ENCODE measurements at places on chromosomes 3 and 15.
A peak's percentile ranks its signal among the peaks of the same experiment; 100 is the strongest.

GRCh38 chr3:141123677-141124410, 72.7 kb downstream of the SPSB4 start:
- no peak overlapping the region for H3K27ac ChIP-seq
- peak; percentile 38 for DNase-seq
- H3K4me1 ChIP-seq, result peaks cover 49% of the 10 kb centered on the region
- H3K36me3 ChIP-seq, result no peaks in the 10 kb centered on the region

DNA sequence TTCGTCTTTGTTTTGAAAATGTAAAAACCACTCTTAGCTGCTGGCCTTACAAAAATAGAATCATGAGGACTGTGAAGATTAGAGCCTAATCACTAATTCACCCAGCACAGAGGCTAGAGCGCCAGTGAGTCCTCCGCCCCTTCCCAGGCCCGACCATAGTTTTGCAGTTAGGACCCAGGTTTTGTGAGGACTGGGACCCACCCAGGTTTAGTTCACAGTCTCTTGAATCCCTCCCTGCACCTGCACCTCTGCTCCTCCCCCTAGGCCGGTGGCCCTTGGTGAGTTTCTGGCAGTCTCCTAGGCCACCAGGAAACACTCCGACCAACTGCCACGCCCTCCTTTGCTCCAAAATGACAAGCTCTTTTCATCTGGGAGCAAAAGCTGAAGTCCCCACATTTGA, 136.0 kb upstream of the CCDC54 start:
- no peaks in the 10 kb centered on the region for H3K27me3 ChIP-seq
- H3K36me3 ChIP-seq, result no peaks in the 10 kb centered on the region
- peaks cover 9% of the 10 kb centered on the region for H3K4me1 ChIP-seq

- H3K4me3 ChIP-seq, result no peak overlapping the region
- no peak overlapping the region for H3K27ac ChIP-seq
- peaks cover 5% of the 10 kb centered on the region for H3K4me1 ChIP-seq
Measured at GRCh38 chr3:65785065-65785645, 253.6 kb downstream of the MAGI1 start.

- H3K27me3 ChIP-seq, result no peaks in the 10 kb centered on the region
- no peak overlapping the region for H3K27ac ChIP-seq
- peaks cover 52% of the 10 kb centered on the region for H3K4me1 ChIP-seq
- DNase-seq, result no peak
- no peaks in the 10 kb centered on the region for H3K36me3 ChIP-seq
- no peak overlapping the region for H3K4me3 ChIP-seq
Measured at GRCh38 chr3:11606090-11606784, 37.5 kb downstream of the VGLL4 start.

- H3K27ac ChIP-seq, result no peak overlapping the region
- H3K4me3 ChIP-seq, result no peak overlapping the region
- no peaks in the 10 kb centered on the region for H3K27me3 ChIP-seq
- H3K4me1 ChIP-seq, result peaks cover 7% of the 10 kb centered on the region
Measured at GRCh38 chr3:28286595-28286994, 45.2 kb downstream of the CMC1 start.

DNA sequence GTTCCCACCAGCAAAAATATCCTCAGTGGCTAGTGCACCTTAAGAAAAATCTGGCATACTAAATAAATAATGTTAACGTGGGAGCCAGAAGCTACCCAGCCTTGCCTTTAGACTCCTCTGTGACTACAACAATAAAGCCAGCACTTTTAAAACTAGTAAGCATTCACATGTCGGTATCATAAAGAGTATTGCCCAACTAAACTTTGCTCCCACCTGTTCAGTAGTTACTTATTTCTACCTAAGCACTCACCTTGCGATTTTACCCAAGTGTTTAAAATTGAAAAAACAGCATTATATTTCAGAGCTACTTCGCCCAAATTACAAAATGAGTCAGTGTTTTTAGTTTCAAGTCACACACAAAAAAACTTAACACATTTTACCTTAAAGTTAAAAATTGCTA, 12.8 kb downstream of the ALDH1L1 start:
- peaks cover 22% of the 10 kb centered on the region for H3K4me1 ChIP-seq
- DNase-seq, result no peak
- peak overlapping the region; percentile 42 for H3K27ac ChIP-seq
- no peaks in the 10 kb centered on the region for H3K27me3 ChIP-seq
- H3K36me3 ChIP-seq, result no peaks in the 10 kb centered on the region
- H3K4me3 ChIP-seq, result no peak overlapping the region

DNA sequence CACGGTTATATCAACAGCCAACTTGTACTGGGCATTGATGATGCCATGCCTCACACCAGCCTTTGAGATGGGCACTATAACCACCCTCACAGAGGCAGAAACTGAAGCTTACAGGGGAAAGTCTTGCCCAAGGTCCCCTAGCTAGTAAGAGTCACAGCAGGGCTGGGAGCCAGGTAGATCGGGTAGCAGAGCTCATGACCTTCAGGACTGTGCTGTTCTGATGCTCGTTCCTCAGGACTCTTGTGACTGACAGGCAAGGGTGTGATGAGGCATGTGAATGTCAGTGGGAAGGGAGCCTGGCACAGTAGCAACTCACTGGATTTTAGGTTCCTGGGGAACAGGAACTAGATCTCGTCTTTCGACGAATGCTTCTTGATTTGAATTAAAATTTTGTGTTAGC, 65.7 kb downstream of the RLBP1 start:
- peaks cover 10% of the 10 kb centered on the region for H3K36me3 ChIP-seq
- no peak overlapping the region for H3K4me3 ChIP-seq
- peaks cover 13% of the 10 kb centered on the region for H3K4me1 ChIP-seq
- no peaks in the 10 kb centered on the region for H3K27me3 ChIP-seq

DNA sequence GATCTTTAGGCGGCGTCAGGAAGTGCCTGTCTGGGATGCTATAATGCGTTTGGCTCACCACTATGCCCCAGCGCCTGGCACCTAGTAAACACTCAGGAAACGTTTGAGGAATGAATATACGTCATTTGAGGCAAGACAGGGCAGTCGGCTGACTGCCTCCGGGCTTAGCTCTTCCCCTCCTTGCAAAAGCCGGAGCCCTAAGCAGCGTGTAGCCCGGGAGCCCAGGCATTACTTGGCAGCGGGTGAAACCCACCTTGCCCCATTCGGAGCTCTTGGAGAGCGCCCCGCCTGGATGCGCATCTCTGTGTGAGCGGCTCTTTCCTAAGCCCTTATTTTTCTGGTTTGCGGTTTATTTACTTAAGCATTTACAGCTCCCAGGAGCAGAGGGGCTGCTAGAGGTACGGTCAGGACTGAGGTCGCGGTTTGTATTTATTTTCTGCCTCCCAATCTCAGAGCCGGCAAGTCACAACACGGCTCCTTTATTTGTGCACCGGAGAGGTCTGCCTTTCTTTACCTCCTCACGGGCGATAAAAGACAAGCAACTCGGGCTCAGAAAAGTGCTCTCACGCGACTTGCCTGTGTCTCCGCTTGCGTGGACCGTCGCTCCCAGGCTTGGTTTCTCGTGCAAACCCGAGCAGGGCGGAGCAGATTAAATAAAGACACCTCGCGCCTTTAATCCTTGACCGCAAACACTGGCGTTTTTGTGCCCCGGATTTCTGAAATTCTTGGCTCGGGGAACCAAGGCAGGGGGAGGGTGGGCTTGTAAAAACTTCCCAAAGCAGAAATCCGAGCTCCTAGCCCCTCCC, 737 bp upstream of the ITPR1 start:
- no peaks in the 10 kb centered on the region for H3K36me3 ChIP-seq
- peak; percentile 52 for DNase-seq

- H3K27ac ChIP-seq, result no peak overlapping the region
- H3K36me3 ChIP-seq, result no peaks in the 10 kb centered on the region
- H3K4me3 ChIP-seq, result no peak overlapping the region
- no peaks in the 10 kb centered on the region for H3K4me1 ChIP-seq
- DNase-seq, result no peak
Measured at GRCh38 chr3:143362115-143362991, 242.8 kb downstream of the CHST2 start.

- no peaks in the 10 kb centered on the region for H3K27me3 ChIP-seq
- no peak overlapping the region for H3K4me3 ChIP-seq
- H3K36me3 ChIP-seq, result no peaks in the 10 kb centered on the region
- no peak overlapping the region for H3K27ac ChIP-seq
Measured at GRCh38 chr3:97810779-97811390, 10.9 kb upstream of the CRYBG3 start.

- H3K27ac ChIP-seq, result no peak overlapping the region
- H3K36me3 ChIP-seq, result no peaks in the 10 kb centered on the region
- H3K27me3 ChIP-seq, result no peaks in the 10 kb centered on the region
- H3K4me3 ChIP-seq, result no peak overlapping the region
- no peaks in the 10 kb centered on the region for H3K4me1 ChIP-seq
Measured at GRCh38 chr3:115325539-115325938, 178.5 kb upstream of the ZBTB20 start.

GRCh38 chr3:51816723-51817122, 37.7 kb upstream of the IQCF6 start:
- no peak overlapping the region for H3K27ac ChIP-seq
- DNase-seq, result no peak
- no peaks in the 10 kb centered on the region for H3K4me1 ChIP-seq
- H3K36me3 ChIP-seq, result no peaks in the 10 kb centered on the region

DNA sequence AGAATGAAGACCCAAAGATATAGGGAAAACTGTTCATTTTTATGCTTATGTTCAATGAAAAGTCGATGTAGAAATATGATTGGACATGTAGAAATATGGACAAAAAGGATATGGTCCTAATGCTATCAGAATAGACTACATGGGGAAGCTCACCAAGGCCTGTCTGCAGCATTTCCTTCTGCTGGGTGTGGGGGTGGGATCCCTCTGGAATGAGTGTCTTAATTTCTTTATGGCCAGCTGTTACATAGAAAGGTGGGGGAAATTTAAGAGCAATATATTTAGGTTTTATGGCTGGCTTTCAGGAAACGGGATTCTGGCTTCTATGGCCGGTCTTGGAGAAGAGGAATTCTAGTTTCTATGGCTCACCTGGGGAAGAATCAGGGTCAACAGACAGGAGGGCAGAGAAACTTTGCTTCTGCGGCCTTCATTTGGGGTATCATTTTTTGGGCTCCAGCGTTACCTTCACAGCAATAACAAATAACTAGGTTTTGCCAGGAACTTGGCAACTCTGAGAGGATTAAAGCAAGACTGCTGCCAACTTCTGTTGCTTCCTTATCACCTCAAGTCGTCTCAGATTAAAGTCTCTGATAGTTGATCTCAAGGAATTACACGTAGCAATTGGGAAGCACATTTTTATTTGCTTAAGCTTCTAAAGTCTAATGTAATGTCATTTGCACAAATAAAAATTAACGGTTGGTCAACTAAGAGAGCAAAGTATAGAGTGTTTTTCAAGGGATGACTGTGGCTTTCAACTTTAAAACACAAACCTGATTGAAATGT, 57.0 kb upstream of the GATM start:
- no peaks in the 10 kb centered on the region for H3K36me3 ChIP-seq
- H3K27ac ChIP-seq, result no peak overlapping the region
- H3K4me1 ChIP-seq, result peaks cover 12% of the 10 kb centered on the region
- no peak for DNase-seq

DNA sequence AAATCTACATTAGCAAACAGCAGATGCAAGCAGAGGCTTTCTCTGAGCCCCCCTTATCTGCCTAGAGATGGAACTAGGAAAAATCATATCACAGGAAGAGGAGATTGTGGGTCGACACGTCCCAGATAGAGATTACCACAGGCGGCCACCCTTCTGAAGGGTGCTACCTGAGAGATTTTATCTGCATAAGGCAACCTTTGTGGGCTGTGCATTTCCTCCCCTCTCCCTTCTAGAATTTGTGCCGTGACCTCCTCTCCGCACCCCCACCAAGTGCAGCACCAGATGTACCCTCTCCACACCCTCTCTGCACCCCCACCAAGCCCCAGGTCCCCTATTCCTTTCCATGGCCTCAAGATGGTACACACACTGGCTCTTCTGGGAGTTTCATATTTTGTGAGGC, 27.4 kb downstream of the METTL6 start:
- H3K4me3 ChIP-seq, result no peak overlapping the region
- no peak for DNase-seq
- H3K27ac ChIP-seq, result no peak overlapping the region
- H3K4me1 ChIP-seq, result no peaks in the 10 kb centered on the region
- no peaks in the 10 kb centered on the region for H3K36me3 ChIP-seq

Measured in body of pancreas (tissue), 4 donors.